ENCODE measurements at places on chromosomes 1 and 21.
A peak's percentile ranks its signal among the peaks of the same experiment; 100 is the strongest.

DNA sequence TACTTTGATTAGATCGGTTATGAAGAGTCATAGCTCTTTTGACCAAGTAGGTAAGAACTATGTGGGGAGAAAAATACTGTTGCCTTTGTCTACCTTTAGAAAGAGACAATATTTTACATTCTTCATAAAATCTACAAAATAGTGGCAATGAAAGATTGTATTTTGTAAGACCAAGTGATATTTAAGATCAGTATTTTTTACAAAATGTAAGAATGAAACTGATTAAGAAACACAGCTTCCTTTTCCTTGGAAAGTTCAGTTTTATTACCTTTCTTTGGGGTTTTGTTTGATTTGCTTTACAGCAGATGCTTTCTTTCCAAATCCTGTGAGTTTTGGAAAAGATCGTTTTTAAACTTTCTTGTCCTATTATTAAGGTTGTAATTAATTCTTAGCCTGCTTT is 69.8 kb downstream of the SLC35A3 start:
- no peak for DNase-seq

GRCh38 chr1:185984113-185984836 is 250.1 kb downstream of the HMCN1 start:
- no peak for DNase-seq

- DNase-seq = no peak
Observed at GRCh38 chr1:23403038-23403336, 21.6 kb downstream of the TCEA3 start.

- no peak for DNase-seq
Observed at GRCh38 chr1:31617218-31617915, at the start of gene HCRTR1. Gene HCRTR1, plus strand, starts transcription at chr1:31617689. Its CDS starts 1,504 bp downstream, at chr1:31619193.

DNA sequence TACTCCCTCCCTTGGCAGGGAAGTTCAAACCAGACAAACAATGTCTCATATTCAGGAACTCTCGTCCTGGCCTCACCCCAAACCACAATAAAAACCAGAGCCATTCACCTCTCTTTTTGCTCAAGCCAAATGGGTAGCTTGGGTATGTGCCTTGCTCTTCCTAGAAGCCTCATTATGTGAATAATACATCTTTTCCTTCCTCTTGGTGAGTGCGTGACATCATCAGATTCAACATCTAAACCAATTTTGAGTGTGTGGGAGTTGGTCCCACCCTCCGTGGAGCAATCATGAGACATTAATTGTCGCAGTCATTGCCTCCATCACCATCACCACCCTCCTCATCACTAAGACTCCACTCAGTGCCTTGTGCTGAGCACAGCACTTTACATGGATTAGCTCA is 482.9 kb downstream of the PTPRU start:
- DNase-seq = no peak

GRCh38 chr1:231934797-231935196 is 308.2 kb downstream of the DISC1 start:
- peak; percentile 24 for DNase-seq

- no peak for DNase-seq
Observed at GRCh38 chr1:185297982-185298381, 19.1 kb downstream of the IVNS1ABP start.

- DNase-seq = no peak
Observed at GRCh38 chr1:223674119-223674890, 8.8 kb upstream of the CAPN8 start.

DNA sequence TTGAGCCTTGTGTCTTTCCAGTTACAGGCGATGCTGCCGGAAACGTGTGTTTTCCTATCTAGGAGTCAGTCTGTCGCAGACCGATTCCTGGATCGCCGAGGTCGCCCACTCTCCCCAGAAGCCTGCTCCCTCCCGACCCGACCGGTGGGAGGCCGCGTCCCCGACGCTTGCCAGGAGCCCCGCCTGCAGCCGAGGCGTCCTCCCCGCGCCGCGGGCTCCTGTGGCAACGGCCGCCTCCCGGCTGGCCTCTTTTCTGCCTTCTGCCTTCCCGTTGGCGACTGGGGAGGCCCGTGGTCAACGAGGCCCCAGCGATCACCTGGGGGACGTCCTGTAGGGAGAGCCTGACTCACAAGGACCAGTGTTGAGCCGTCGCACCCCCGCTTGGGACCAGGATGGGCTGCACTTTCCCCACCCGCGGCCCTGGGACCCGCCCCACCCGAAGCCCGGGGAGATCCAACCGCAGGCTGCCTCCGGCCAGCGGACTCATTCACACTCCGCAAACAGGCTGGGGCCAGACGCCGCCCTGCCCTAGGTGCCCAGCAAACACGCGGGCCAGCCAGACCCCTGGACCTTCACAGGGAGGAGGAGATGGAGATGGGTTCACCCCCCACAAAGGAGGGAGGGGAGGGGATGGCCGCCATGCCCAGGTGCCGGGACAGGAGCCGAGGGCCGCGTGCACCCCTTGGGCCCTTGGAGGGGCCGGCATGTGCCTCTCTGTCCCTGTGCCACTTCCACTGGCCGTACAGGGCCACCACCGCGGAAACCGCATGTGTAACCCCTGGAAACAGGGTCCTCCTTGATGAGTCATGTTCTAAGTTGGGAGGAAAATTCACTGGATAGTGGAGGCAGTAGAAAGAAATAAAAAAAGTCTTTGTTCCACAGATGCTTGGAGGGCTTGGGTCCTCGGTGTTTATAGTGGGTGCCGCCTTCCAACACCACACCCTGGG is 7.2 kb upstream of the COL6A1 start:
- no peak for DNase-seq

- no peak for DNase-seq
Observed at GRCh38 chr1:157380523-157380922, 171.8 kb downstream of the FCRL5 start.

GRCh38 chr1:205301205-205301821 is 20.2 kb downstream of the NUAK2 start:
- DNase-seq = peak; percentile 69

DNA sequence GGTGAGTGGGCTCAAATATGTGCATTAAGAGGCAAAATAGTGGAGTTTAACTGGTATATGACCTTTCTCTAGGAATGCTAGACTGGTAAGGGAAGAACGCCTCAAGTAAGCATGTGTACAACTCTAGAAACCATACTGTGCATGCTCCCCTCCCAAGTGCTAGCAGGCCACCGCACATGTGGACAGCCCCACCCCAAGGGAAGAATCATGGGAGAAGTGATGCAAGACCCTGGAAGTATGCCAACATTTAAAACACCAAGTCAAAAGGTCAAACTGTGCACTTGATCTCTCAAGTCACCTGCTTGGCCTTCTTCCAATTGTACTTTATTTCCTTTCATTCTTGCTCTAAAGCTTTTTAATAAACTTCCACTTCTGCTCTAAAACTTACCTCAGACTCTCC is 120.4 kb downstream of the WDR3 start:
- DNase-seq = no peak

- DNase-seq = no peak
Observed at GRCh38 chr1:7398982-7399381, 372.1 kb upstream of the VAMP3 start.

- DNase-seq = no peak
Observed at GRCh38 chr21:29504751-29505321, 206.1 kb downstream of the BACH1 start.

- no peak for DNase-seq
Observed at GRCh38 chr1:52424231-52424636, 19.8 kb downstream of the PRPF38A start.

All from NCI-H2171 (cell line).